HCT116 (cell line): ENCODE measurements at places on chromosomes 7 and 10.

DNA sequence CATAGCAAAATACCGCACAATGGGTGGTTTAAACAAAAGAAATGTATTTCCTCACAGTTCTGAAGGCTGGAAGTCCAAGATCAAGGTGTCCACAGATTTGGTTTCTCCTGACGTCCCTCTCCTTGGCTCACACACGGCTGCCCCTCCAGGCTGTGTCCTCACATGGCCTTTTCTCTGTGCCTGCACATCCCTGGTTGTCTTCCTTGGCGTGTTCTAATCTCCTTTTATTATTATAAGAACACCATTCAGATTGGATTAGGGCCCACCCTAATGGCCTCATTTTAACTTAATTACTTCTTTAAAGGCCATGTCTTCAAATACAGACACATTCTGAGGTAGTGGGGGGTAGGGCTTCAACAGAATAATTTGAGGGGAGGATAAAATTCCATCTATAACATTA lies 87.9 kb downstream of the FZD1 start:
- no peak for DNase-seq

- no peak for DNase-seq
These were observed 167.6 kb downstream of the GRID1 start for GRCh38 chr10:86199041-86199440.

- no peak for DNase-seq
These were observed 167.3 kb downstream of the TPK1 start for GRCh38 chr7:144668503-144668902.

GRCh38 chr10:69629897-69630650 lies at the start of gene FAM241B:
FAM241B (plus strand) TSS chr10:69630247; CDS start chr10:69631744, 1,497 bp downstream.
- peak; percentile 45 for DNase-seq

GRCh38 chr7:102892631-102893278 lies 20.0 kb upstream of the LRRC17 start:
- no peak for DNase-seq

- DNase-seq, result no peak
These were observed 13.8 kb upstream of the PITRM1 start for GRCh38 chr10:3186368-3186767.
